Right renal pelvis (tissue), 4 donors: ENCODE measurements at places on chromosomes 7 and 10.

DNA sequence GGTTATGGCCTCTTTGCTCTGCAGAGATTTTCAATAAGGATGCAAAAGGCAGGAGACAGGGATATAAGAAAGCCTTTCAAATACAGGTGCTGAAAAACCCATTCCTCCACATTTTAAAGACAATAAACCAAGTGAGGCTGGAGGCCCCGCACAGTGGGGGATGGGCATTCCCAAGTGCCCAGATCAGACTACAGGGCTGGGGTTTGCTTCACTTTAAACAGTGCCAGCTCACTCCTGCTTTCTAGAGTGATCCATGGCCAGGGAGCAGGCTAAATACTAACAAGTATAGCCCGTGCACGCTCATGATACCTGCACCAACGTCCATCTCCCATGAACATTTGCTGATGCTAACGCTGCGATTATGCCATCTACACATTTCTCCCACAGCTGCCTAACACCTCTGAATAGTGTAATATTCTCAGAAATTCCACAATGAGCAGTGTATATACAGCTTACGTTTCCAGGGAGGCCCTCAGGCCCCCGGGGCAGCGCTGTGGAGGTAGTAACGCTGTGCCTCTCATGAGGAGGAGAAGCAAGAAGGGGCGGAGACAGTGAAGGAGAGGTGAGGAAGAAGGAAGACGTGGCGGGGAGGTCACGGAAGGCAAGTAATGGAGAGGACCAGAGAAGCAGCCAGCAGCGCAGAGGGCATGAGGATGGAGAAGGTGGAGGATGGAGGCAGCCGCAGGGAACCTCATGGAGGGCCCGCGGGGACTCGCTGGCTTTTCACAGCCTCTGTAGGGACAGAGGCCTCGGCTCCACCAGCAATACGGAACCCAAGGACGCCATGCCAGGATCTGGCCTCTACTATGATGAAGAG is 141.7 kb downstream of the USP6NL start:
- no peak for DNase-seq

- DNase-seq = no peak
Measured at GRCh38 chr10:124740369-124741280, 3.6 kb downstream of the FAM53B start.

GRCh38 chr10:44960482-44961229 is 1.1 kb downstream of the RASSF4 start:
- no peak for DNase-seq

DNA sequence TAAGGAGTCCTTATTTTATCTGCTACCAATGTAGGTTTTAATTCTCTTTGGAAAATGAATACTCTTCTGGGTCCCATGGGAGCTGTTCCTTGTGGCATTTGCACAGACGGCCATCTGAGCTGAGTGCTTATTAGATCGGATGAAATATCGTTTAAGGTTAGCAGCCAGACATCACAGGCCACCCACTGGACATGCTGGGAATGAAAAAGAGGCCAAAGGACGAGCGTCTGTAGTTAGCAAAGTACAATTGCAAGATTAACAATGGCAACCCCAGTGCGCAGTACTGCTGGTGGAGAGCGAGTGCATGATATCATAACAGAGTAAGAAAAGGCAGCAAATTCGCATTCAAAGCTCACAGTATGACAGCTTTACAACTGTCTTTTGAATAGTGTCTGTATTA is 28.3 kb upstream of the CREB5 start:
- no peak for DNase-seq

DNA sequence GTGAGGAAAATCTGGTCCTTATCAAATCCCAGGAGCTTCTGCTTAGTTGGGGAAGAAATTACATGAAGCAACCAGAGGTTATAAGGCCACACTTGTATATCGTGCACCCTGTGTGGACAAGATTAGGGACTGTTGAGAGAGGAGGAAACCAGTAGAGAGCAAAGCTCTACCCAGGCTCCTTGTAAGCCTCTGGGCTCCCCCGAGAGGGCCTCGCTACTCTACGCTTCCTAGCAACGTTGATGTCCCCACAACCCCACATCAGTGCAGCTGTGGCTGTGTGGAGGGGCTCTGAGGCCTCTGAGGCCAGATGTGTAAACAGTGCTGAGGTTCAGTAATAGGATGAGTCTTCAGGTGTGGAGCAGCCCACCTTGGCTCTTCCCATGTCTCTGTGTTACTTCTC is 16.0 kb downstream of the HIF1AN start:
- DNase-seq = no peak

- no peak for DNase-seq
Measured at GRCh38 chr10:75662715-75663114, 231.3 kb downstream of the LRMDA start.

- DNase-seq = no peak
Measured at GRCh38 chr7:2633538-2634266, 1.9 kb downstream of the TTYH3 start.

DNA sequence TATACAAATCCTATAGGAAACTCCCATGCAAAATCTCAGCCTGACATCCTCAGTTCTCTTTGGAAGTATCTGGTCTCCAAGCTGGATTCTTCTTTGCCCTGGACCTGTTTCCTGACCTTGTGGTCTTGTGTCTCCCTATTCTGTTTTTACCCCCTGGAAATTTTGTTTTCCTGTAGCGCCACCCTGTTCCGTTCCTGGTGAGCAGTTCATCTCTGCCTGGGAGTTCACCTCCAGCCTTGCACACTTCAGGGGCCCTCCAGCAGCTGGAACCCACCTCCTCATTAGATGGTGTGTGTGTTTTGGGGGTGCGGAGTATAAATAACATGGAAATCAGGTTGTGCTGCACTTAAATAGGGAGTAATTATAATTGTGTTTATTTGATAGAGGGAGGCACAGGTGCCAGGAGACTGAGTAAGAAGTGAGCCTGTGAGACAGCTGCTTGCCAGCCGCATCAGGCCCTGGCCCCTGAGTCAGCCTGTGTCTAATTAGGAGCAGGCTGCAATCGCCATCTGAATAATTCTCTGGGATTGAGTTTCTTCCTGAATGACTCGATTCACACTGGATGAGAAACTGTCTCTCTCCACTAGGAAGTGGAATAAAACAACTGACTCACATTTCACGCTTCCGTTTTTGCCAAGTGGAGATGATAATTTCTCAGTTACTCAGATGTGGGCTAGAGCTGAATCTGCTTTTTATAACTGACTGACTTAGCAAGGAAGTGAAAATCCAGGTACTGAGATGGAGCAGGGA is 69.4 kb upstream of the HECTD2 start:
- no peak for DNase-seq

DNA sequence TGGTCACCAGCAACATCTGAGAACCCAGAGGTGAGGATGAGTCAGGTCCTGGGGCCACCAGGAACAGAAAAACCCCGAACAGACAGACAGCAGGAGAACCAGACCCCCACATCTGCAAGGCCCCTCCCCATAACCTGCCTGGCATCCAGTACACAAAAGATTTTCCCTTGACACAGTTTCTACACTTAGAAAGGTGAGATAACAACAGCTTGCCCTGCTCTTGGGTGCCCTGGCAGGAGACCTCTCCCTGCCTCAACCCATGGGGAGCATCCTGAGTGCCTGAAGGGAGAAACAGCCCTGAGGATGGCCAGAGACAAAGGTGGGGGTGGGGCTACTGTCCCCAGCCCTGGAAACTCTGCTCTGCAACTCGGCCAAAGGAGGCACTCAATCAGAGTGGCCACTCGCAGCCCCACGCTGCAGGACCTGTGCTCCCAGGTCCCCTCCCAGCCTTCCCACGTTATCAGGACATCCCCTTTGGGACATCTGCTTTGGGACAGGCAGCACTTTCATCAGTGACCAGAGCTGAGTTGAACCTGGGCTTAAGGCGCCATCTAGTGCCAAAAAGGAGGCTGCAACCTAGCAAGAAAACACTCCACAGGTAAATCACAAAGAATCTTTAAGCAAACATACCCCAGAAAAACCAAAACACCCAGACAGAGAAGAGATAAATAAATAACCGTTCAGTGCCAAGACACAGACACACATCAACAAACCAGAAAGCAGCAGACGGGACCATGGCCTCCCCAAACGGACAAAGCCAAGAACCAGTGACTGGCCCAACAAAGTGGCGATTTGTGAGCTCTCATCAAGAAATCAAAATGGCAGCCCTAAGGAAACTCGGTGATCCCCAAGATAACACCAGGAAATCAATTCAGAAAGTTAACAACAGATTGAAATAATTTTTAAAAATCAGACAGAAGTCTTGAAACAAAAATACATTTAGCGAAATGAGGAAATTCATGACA is 233.7 kb downstream of the PTPRN2 start:
- peak; percentile 2 for DNase-seq

DNA sequence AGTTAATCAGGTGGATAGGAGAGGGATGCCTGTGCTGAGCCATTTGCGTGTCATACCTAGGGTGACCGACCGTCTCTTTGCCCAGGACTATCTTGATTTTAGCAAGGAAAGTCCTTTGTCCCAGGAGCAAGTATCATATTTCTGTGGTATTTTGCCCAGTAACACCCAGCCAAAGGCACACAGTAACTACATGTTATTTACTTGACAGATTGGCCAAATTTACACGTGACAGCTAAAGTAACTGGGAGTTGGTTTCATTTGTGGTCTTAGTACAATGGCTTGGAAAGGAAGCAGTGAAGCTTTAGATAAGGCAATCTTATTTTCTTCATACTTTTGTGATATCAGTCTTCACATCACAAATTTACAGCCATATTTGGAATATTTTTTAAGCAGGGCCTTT is 142.1 kb downstream of the JCAD start:
- DNase-seq = no peak

- no peak for DNase-seq
Measured at GRCh38 chr10:11759347-11759746, 17.2 kb downstream of the ECHDC3 start.

GRCh38 chr7:142749218-142749993 is at the start of gene PRSS1:
PRSS1 (plus strand) TSS chr7:142749472; CDS start chr7:142749485, 13 bp downstream.
- DNase-seq = no peak

DNA sequence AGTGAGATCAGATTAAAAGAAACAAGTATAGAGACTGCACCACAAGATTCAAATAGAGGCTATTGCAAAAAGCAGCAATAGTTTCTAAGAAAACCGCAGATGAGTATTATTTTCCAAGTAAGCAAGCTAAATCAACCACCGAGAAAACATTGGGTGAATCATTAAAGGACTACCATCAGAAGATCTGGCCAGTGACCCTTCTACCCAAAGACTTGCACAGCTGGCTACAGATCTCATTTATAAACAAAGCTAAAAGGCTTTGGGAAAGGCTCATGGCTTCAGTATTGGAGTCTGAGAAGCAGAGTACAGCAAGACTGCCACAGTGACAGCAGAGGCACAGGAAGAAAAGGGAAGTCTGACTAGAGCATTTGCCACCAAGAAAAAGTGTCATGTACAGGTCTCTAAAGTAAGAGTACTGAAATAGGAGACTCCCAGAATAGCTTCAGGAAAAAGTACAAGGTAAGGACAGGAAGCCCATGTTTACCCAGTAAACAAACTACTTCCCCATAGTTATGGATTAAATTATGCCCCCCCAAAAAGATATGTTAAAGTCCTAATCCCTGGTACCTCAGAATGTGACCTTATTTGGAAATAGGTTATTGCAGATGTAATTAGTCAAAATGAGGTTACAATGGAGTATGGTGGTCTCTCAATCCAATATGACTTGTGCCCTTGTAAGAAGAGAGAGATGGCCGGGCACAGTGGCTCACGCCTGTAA is 19.0 kb downstream of the STEAP1 start:
- DNase-seq = no peak

DNA sequence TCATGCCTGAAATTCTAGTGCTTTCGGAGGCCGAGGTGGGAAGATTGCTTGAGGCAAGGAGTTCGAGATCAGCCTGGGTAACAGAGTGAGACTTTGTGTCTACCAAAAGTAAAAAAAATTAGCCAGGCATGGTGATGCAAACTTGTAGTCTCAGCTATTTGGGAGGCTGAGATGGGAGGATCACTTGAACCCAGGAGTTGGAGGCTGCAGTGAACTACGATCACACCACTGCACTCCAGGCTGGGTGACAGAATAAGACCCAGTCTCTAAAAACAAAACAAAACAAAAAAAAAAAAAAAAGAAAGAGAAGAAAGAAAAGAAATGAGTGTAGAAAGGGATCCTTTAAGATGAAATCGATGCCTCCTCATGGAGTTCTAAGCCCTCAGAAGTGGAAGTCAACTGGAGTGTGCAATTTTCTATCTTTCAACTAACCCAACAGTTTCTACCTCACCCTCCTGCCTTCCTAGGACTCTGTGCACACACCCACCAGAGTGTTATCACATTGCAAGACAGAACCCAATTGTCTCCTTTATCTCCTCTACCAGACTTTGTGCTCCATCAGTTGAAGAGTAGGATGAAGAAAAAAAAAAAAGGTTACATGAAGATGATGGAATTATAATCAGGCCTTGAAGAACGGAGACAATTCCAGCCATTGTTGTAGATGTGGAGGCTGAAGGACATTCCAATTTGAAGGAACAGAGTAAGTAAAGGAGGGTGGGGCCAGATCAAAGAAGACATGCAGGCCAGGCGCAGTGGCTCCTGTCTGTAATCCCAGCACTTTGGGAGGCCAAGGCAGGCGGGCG is 26.9 kb downstream of the NYAP1 start:
- no peak for DNase-seq

GRCh38 chr10:72106154-72106849 is 18.0 kb upstream of the SPOCK2 start:
- no peak for DNase-seq

DNA sequence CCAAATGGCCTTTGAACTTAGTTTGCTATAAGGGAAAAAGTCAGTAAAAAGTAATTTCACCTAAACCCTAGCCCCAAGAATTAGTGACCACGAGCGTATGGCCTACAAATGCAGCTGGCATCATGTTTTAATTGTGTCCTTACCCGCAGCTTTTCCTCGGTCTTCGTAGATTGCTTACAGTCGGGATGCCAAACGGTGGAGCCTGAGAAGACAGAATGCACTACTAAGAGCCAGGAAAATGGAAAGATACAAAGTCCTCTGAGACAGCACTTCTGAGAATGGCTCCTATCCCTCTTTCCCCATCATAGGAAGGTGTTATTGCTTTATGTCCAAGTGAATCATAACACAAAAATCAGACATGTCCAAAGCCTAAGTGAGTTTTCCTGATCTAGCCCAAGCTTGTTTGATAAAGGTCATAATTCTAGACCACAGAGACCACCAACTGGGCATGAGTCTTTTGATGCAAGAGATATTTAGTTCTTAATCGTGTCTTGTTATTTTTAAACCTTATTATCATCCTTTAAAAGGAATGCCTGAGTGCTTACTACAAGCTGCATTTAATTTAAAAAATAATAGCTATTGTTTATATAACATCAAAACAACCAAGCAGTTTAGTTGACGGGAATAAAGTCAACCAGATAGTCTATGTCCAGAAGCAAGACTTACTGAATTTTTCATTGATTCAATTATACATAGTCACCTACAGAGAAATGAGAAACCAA is 83.7 kb upstream of the AFAP1L2 start:
- DNase-seq = no peak

GRCh38 chr7:68014031-68014736 is 1017.6 kb downstream of the TYW1 start:
- peak; percentile 7 for DNase-seq

DNA sequence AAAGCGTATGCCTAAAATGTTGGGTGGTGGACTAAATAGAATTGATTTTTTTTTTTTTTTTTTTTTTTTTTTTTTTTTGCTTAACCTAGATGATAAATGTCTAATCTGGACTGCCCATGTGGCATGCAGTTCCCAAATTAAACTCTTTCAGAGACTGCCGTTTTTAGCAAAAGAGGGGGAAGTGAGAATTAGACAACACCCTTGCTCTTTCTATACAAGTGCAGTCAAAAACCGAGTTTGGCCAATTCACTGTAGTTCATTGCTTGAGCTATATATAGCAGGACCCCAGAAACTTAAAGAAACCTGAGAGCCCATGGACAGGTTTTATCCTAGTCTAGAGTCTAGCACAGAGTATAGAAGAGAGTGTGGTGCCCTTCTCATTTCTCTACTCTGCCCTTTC is 141.9 kb downstream of the GRM3 start:
- no peak for DNase-seq

GRCh38 chr7:5607951-5608656 is 173.4 kb downstream of the RNF216 start:
- DNase-seq = no peak
